ENCODE measurements at places on chromosomes 4 and X. TPM values are rescaled to one million over a fixed set of nuclear protein-coding genes. Genes with fewer than 3 reads are reported as not detected.

The PPP1R2C gene
- not detected for total RNA-seq

The WDR17 gene
- 0.65 TPM for total RNA-seq

The SMIM10L2A gene
- 0.45 TPM for total RNA-seq

The GAB3 gene
- 18.4 TPM for total RNA-seq

The SPIN2B gene
- total RNA-seq = 9.9 TPM

The NAA11 gene
- not detected for total RNA-seq

The AFM gene
- total RNA-seq = not detected

The ITIH6 gene
- not detected for total RNA-seq

The TNMD gene
- total RNA-seq = not detected

The SSX2B gene
- total RNA-seq = not detected

The ADH4 gene
- not detected for total RNA-seq

The MAP3K15 gene
- total RNA-seq = not detected

The PAGE2B gene
- not detected for total RNA-seq

The RCHY1 gene
- 41.0 TPM for total RNA-seq

The KIF4A gene
- total RNA-seq = 0.05 TPM

The NKRF gene
- 10.8 TPM for total RNA-seq

The MGST2 gene
- 3.1 TPM for total RNA-seq

The PAGE5 gene
- 0.60 TPM for total RNA-seq

The F8A1 gene
- 18.0 TPM for total RNA-seq

The ETDB gene
- total RNA-seq = not detected
